Activated CD4-positive, CD25-positive, alpha-beta regulatory T cell treated with anti-CD3 and anti-CD28 coated beads, Interleukin-2, amount 50 U/mL, for 72 hours (primary cell): ENCODE measurements at places on chromosomes 5 and 9.

GRCh38 chr5:152711801-152712388 lies 306.8 kb upstream of the NMUR2 start:
- no peak for DNase-seq

DNA sequence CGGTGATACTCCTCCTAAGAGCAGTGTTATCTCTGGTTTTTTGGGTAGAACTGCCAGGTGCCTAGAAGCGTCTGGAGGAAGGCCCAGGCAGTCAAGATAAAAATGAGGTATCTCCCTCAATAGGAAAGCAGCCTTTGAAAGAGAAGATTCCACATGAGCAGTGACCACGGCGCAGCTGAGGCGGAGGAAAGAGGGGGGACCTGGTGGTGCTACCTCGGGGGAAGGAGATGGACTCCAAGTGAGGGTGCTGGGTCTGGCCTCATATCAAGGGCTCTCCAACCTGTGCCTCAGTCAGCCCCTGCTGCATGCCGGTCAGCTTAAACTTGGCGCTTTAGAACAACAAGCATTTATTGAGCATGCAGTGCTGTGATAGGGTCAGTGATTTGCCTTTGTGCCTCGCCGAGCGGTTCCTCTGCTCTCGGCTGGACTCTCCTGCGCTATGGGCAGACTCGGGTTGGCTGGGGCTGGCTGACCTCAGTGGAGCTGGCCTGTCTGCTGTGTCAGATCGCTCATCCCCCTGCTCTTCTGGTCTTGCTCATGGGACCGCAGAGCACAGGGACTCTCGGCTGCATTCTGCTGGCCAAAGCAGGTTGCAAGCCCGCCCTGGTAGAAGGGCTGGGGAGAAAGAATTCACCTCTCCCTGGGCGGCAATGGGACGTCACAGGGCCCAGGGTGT lies 121.1 kb upstream of the IRX4 start:
- DNase-seq: no peak

DNA sequence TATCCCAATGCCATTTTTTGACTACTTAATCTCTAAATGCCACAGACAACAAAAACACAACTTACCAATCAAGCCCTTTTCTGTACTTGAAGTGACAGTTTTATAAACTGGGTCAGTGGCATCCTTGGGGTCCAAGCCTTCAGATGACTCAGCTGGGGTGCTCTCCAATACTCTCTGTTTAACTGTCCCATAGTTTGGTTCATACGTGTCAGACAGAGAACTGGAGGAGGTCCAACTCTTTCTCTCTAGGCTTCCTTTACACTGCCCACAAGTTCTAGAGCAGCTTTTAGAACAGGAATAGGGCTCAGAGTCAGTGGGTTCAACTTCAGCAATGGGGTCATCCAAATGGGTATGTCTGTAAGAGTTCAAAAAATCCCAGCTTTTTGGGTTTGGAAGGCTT lies 166.9 kb downstream of the CDC42SE2 start:
- DNase-seq: no peak

GRCh38 chr9:109769250-109769649 lies 10.7 kb upstream of the PALM2AKAP2 start:
- DNase-seq: no peak

DNA sequence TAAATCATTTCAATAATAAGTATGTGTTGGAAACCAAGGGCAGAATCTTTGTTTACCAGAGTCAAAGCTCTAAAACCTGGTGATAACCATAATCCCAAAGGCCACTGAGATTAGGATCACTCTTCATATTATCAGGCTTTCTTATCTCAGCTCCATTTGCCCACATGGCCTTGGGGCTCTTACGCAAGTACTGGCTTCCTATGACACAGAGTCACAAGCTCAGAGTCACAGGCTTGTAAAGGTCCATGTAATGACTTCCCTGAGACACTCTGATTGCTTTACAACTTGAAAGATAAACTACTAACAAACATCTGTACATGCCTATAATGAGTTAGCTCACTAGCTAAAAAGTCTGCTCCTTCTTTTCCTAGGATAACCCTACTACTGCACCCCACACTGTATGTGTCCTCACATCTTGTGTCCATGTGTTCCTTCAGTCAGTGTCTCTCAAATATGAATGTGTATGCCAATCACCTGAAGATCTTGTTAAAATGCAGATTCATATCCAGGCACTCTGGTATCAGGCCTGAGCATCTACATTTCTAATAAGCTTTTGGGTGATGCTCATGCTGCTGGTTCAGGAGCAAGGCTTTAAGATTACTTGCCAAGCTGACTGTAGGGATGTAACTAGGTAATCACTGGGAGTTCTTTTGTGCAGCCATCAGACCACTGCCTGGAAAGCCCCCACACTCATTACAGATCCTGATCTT lies 28.4 kb downstream of the SEMA6A start:
- no peak for DNase-seq

- DNase-seq: no peak
Measured at GRCh38 chr5:3145641-3146040, 394.2 kb upstream of the IRX2 start.

- DNase-seq: no peak
Measured at GRCh38 chr5:90628492-90628891, 69.9 kb downstream of the ADGRV1 start.

DNA sequence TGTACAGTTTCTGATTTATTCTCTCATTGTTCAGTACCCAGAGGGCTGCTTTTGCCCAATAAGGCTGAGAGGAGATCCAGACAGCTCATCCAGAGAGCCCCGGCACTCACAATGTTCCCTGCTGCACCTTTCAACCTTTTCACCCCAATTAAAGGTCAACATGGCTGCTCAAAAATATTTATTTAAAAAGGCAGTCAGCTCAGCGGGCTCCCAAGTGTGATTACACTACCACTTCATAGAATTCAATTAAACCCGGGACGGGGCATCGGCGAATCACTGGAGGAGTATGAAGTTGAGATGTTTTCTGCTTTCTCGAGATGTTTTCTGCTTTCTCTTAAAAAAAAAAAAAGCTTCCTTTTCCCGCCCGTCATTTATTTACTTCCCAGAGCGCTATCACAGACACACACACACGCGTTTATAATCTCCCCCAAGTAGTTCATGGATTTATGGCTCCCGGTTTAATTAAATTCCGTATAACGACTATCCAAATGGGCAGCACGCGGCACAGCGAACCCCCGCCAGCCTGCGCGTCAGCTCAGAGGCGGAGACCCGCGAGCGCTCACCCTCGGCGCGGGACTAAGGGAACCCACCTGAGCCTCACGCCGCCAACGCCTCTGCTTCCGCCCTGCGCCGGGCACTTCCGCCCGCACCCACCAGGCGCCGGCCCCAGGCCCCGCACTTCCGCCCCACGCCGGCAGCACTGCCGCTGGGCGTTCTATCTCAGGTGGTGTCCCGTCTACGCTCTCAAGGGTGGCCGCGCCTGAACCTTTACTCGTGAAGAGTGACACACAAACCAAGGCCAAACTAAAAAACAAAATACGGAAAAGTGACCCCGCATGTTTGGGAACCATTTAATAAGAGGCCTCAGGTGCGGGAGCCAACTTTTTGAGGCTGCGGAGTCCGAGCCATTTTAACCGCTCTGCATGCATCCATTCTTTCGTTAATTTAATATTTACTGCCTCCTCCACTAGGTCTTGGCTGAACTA lies at the start of gene C5orf63:
Gene C5orf63 (minus strand): TSS at position 642 of the 986 bp plus-strand sequence. CDS start 14,507 bp downstream, outside the sequence.
- DNase-seq: peak; percentile 81

DNA sequence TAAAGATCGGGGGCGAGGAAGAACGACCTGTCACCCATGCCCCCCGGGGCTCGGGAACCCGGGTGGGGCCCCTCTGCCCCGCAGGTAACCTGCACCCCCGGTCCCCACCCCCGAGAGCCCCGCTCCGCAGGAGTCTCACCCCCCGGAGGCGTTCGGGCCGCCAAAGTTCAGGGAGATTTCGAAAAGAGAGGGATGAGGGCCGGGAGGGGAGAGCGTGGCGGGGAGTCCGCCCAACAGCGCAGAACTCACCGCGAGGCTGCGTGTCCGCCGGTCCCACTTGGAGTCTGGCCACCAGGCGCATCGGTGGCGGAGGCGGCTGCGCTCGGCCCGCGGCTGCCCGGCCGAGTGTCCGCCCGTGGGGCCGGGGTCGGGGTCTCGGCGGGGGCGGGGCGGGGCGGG lies at the start of gene PHF19:
Gene PHF19 (minus strand): TSS at position 347 of the 399 bp plus-strand sequence. CDS start 2,447 bp downstream, outside the sequence.
- DNase-seq: peak; percentile 66

- no peak for DNase-seq
Measured at GRCh38 chr5:175248416-175248905, 195.5 kb downstream of the DRD1 start.

DNA sequence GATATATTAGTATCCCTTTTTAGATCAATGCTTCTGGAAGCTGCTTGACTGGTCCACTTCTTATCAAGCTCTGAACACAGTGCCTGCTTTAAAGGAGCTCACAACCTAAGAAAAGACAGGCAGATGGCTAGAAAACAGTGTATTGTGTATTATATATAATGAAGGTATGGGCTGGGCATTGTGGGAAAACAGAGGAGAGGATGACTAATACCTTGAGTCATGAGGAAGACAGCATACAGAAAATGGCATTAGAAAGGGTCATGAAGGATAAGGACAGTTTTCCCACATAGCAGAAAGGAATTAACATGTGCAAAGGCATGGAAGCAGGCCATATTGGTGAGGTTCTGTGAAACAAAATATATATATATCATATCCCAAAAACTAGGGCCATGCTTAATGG lies 309.6 kb downstream of the MLLT3 start:
- no peak for DNase-seq

GRCh38 chr5:172421020-172421419 lies 33.3 kb downstream of the SH3PXD2B start:
- no peak for DNase-seq

GRCh38 chr5:72268753-72269410 lies 51.2 kb downstream of the MRPS27 start:
- DNase-seq: peak; percentile 36

DNA sequence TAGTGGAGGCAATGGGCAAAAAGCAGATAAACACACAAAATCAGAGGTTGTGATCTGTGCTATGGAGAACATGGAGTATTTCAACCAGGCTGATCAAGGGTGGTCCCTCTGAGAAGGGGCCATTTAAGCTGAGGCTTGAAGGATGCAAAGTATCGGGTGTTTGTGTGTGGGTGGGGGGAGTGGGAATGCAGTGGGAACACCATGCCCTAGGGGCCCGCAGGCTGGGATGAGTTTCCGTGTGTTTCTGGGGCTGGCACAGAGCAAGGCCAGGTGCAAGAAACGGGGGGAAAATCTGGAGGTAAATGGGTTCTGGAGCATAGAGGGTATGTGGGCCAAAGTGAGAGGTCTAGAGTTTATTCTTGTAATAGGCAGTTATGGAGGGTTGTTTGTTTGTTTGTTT lies 13.8 kb upstream of the LARP1 start:
- DNase-seq: no peak

DNA sequence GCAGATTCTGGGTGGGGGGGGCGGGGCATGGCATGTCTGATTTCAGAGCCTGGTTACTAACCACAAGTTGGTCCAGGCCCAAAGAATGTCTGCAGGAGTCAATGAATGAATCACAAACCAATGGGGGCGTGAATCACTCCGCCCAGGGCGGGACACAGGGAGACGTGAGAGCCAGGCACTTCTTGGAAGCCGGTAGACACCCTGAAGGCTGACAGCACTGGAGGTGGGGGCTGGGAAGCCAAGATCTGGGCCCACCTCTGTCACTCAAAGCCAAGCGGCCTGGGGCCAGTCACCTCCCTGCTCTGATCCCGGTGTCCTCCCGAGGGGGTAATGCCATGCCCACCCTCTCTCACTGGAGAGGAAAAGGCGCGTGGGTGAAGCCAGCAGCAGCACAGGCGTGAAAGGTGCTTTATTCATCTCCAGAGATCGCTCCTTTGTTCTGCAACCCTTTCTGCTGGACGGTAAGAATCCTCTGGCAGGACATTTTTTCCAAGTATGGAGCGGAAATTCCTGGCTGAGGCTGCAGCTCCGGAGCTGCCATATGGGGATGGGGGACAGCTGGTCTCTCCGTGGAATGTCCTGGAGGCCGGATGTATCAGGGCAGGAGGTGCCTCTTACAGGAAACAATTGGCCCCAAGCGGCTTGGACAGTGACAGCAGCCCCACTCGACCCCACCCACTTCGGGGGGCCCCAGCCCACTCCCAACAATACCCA lies 85.0 kb downstream of the STK10 start:
- DNase-seq: no peak

- DNase-seq: no peak
Measured at GRCh38 chr9:37715260-37715659, 38.3 kb upstream of the TRMT10B start.

DNA sequence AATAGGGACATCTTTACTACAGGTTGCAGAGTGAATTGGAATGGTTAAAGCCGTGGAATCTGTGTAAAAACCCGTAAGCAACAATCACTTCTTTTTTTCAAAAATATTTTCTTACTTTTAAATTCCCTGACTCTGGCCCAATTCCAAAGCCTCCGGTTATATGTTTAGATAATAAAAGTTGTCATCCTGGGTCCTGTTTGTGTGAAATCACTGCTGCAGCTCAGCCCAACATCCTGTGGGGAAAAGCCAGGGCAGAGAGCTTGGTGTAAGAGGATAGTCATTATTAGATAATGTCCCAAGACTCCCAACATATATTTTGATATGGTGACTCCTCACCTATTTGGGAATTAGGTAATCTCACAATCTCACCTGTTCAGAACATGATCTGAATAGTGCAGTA lies 586.0 kb upstream of the BRINP1 start:
- DNase-seq: no peak

- no peak for DNase-seq
Measured at GRCh38 chr9:108978205-108978604, 35.1 kb downstream of the CTNNAL1 start.

DNA sequence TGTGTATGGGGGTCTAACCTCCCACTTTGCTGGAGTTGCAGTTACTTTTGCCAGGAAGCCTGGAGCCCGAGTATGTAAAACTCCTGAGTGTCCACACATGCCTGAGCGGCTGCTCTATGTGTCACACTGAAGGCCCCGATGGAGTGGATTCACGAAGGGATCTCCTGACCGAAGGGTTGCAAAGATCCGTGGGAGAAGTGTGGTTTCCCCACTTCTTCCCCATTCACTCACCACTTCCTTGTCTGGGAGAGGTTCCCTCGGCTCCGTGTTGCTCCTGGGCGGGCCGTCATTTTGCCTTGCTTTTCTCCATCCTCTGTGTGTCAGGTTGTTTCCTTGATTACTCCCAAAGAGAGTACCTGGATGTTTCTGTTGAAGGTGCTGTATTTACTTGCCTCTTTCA lies 16.2 kb upstream of the IL3 start:
- DNase-seq: no peak

- no peak for DNase-seq
Measured at GRCh38 chr9:114811966-114812636, 6.3 kb upstream of the TNFSF15 start.

DNA sequence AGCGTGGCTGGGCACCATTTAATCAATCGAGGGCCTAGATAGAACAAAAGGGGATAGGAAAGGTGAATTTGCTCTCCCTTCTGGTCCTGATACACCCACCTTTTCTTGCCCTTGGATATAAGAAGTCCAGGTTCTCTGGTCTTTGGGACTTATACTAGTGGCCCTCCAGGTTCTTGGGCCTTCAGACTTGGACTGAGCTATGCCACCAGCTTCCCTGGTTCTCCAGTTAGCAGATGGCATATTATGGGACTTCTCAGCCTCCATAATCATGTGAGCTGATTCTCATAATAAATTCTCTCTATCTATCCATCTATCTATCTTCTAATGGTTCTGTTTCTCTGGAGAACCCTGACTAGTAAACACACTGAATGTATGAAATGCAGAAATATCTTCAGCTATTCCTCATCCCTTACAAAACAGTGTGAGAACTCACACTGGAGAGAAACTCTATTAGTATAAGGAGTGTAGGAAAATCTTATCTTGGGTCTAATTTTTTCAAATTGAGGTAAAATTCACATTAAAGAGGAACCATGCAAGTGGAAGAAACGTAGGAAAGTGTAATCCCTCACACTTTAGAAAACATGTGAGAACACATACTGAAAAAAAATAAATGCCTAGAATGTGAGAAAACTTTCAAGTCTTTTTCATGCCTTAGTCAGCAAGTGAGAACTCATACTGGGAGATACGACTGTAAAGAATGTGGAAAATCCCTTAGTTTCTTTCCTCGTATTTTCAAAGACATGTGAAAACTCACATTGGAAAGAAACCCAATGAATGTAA lies 15.5 kb downstream of the PCDHB15 start:
- no peak for DNase-seq
